ENCODE measurements at places on chromosomes 1 and 21.

GRCh38 chr1:81340239-81340638, 460.5 kb upstream of the ADGRL2 start:
- no peak for DNase-seq

DNA sequence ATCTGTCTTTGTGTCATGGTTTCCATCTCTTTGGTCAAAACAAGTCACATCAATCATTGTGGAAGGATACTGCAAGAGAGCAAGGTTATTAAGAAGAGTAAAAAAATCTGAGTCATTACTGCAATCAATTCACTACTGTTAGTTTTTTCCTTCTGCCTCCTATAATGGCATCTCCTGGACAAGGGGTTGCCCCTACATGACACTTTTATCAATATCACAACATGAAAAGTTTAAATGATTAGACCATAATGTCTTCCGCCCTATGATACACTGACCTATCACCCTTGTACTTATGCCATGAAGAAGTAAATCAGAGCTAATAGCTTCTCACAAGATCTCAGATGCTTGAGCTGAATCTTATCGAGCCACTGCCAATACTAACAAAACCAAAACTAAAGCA, 223.9 kb downstream of the KCNK2 start:
- DNase-seq = no peak

DNA sequence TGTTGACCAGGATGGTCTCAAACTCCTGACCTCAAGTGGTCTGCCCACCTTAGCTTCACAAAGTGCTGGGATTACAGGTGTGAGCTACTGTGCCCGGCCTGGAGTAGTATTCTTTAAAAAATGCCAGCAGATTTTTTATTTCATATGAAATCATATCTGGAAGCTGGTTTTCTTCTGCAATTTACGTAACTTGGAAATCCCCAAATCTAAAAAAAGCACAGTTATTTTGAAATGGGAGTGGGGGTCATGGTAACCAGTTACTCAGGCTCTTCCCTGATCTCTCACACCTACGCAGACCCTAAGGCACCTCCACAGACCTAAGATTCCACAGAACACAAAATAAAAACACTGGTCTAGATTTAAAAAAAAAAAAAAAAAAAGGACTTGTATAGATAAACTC, 219.8 kb downstream of the DAB1 start:
- DNase-seq = no peak

GRCh38 chr21:35652196-35652595, 408.1 kb downstream of the SETD4 start:
- DNase-seq = no peak

DNA sequence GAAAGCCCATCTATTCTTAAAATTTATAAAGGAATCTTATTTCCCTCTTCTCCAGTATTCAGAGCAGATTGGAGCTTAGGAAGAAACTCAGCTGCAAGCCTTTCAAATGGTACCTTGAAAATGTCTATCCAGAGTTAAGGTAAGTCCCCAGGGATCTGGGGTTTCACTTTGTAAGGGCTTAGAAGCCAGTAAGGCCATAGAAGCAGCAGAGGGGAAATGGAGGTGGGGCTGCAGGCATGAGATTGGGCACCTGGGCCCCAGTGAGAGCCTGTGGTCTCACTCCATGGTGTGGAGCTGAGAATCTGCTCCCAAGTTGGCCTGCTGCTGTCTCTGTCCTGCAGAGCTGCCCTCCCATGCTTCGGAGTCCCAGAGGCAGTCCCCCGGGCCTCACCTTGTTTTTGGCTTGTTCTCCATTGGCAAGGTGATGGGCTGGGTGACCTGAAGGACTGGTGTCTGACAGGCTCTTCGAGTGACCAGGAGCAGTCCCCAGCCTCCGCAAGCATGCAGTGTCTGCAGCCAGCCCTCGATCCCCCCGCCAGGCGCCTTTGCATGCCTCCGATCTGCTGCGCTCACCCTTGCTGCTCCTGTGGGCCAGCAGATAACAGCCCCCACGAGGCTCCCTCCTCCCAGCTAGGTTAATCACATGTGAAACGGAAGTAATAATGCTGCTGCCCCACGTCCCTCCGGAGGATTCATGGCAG, 163.1 kb downstream of the PGBD5 start:
- DNase-seq = no peak

DNA sequence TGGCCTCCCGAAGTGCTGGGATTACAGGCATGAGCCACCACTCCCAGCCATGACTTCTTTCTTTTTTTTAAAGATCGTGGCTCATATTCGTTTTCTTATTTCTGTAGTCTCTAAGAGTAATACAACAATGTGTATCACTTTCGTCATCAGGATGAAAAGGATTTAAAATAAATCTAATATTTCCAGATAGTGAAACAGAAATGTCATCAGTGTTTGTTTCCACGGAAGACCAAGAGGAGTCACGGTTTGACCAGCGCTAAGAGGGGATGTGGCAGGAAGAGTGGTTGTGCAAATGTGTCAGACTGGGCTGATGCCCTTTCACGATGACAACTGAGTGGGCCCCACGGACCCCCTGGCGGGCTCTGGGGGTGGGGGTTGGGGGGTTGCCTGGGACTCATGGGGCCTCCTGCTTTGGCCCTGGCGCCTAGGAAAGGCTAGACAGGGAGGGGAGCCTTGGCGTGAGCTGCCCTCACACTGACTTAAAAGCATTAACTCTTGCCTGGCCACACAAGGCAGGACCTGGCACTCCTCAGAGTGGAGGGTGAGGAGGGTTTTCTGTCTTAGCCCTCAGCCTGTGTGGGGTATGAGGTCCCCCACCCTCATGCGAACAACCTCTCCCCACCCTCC, 8.4 kb downstream of the SOX13 start:
- DNase-seq = no peak

- DNase-seq = no peak
Measured at GRCh38 chr1:246160374-246160773, 346.7 kb downstream of the SMYD3 start.

- no peak for DNase-seq
Measured at GRCh38 chr1:63868268-63868781, 94.5 kb downstream of the ROR1 start.

GRCh38 chr1:207821464-207822045, 69.7 kb downstream of the CD46 start:
- no peak for DNase-seq

DNA sequence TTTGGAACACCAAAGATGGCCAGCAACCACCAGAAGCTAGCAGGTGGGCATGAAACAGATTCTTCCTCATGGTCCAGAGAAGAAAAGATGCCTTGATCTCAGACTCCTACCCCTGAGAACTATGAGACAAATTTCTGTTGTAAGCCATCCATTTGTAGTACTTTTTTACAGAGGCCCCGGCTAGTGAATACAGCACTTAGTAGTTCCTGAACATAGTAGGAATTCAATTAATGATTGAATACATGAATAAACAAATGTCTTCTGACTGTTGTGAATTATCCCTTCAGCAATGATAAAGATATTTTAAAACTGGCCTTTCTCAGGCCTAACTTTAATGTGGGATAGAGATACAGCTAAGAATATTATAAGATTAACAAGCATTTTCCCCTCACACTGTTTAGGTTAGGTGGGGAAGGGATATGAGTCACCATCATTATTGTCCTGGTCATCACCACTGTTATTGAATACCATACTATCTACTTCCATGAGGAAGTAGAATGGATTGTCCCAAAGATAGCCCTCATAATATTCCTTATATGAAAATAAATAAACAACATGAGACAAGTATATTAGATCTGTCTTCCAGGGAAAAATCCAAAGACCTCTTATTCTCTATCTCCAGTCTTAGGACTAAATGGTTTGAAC, 51.4 kb downstream of the ADCY10 start:
- DNase-seq = no peak

- DNase-seq = no peak
Measured at GRCh38 chr1:169049258-169049938, 57.1 kb upstream of the ATP1B1 start.

DNA sequence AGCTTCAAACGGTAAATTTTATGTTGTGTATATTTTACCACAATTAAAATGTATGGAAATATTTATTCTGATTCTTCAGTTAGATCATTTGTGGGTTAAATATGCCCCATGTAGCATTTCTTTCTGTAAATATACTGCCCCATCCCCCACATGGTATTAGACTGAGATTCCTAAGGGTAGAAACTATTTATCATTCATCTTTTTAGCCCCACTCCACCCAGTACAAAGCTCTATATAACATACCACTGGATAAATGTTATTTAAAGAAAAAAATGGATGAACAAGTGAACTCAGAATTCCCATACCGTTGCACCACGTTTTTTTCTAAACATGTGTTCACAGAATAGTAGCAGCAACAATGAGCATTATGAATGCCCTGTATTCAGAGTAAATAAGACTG, 234.0 kb upstream of the IRF2BP2 start:
- DNase-seq = no peak

- DNase-seq = no peak
Measured at GRCh38 chr1:179825206-179825605, 52.4 kb downstream of the TOR1AIP2 start.

- no peak for DNase-seq
Measured at GRCh38 chr1:12851779-12852178, 3.3 kb upstream of the HNRNPCL1 start.

- no peak for DNase-seq
Measured at GRCh38 chr1:155177192-155177917, 3.7 kb downstream of the TRIM46 start.

GRCh38 chr1:50333595-50333974, 89.7 kb downstream of the DMRTA2 start:
- DNase-seq = peak; percentile 80

- peak; percentile 49 for DNase-seq
Measured at GRCh38 chr1:76330991-76331603, 256.6 kb downstream of the ST6GALNAC3 start.

GRCh38 chr21:44375281-44375651, 21.8 kb downstream of the TRPM2 start:
- no peak for DNase-seq

- no peak for DNase-seq
Measured at GRCh38 chr1:171061425-171062143, 29.1 kb upstream of the FMO3 start.

- DNase-seq = no peak
Measured at GRCh38 chr1:158059984-158060383, 66.5 kb downstream of the KIRREL1 start.

DNA sequence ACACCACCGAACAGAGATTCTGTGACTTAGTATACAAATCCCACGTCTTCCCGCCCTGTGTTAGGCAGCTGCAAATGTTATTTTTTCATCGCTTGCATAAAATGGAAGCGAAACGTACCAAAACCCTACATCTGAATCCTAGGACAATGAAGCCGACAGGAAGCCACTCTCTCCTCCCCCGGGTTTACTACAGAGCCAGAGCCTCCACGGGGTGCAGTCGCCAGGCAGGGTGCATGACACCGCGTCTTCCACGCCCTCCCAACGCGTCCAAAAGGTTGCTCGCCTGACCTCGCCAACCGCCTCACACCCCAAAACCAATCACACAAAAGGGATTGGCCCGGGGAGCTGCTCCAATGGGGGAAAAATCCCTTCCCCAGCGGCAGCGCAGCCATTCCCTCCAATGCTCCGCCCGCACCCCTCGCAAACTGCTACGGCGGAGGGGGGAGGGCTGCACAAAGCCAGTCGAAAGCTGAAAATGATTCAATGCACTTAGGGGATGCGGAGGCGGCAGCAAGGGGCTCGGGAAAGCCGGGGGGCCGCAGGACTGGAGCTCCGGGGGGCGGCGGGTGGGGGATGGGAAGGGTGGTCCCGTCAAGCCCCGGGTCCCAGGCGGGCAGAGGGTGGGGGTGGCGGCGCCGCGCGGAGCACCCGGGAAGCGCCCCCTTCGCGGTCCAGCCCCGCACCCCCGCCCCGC, 701 bp downstream of the CEP170 start:
- peak; percentile 66 for DNase-seq

DNA sequence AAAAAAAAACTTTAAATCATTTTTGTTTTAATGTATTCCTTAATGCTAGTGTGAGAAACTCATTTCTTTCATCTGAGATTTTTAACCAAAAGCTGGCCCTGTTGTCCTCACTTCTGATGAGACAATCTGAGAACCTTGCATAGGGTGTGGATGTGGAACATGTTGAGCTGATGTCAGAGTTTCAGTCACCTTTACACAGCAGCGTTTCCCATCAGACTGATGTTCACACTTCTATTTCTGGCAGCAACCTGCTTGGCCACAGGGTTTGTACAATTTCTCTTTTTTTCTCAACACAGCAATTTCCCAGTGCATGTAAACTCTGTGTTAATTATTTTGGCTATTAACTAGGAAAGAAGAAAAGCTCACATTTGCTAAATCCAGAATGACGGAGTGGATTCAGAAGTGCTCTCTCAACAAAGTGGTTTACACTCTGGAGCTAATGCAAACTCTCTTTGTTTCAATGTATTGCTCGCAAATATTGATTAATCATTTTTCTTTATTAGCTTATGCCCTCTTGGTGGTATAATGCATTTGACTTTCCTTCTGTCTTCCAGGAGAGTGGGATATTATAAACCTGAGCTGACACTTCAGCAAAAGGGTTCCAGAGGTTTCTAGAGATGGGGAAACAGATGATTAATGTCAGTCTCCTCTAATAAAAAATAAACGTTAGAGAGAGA, 70.5 kb upstream of the HSPA13 start:
- peak; percentile 85 for DNase-seq

GRCh38 chr1:10857687-10858086, 61.2 kb upstream of the CASZ1 start:
- DNase-seq = no peak

DNA sequence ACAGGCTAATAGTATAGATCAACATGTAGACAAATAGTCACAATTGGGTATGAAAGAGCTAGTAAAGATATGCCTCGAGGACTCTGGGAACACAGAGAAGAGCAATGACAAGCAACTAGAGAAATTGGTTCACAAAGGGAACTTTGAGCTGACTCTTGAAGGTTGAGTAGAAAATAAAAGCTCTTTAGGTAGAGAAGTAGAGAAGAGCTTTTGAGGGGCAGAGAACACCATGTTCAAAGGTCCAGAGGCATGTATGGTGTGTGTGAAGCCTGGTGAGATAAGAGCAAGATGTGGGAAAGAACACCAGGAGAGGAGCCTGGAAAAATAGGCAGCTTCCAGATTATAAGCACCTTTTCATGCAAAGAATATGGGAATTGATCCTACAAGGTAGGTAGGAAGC, 109.7 kb upstream of the MAGI3 start:
- no peak for DNase-seq

GRCh38 chr1:30818568-30819243, 61.1 kb upstream of the LAPTM5 start:
- no peak for DNase-seq

DNA sequence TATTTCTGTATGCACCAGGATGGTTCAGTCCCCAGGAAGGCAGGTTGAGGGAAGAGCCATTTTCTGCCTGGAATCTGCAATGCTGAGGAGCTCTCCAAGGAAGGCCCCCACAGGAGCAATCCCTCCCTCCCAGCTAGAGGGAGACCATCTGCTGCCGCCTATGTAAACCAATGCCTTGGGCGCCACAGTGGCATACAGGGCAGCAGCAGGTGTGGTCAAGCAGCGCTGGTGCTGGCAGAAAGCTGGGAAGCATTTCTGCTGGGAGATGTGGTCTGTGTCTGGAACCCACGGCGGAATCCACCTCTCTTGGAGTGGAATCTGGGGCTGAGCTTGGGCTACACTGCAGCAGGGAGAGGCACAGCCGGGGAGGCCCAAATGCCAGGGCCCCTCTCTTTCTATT, 283.3 kb downstream of the RRAGC start:
- no peak for DNase-seq

- DNase-seq = no peak
Measured at GRCh38 chr1:58003988-58004387, 542.5 kb downstream of the OMA1 start.

GRCh38 chr21:35504951-35505466, 455.9 kb upstream of the RUNX1 start:
- DNase-seq = no peak

GRCh38 chr1:53892911-53893310, 1.1 kb upstream of the DIO1 start:
- no peak for DNase-seq

Measured in MM.1S (cell line).